T-helper 22 cell (primary cell): ENCODE measurements at places on chromosomes 11 and 22.
A peak's percentile ranks its signal among the peaks of the same experiment; 100 is the strongest.

GRCh38 chr11:61480261-61480993, 28.1 kb upstream of the LRRC10B start:
- DNase-seq: no peak

GRCh38 chr11:69978841-69979614, 99.1 kb upstream of the ANO1 start:
- no peak for DNase-seq

DNA sequence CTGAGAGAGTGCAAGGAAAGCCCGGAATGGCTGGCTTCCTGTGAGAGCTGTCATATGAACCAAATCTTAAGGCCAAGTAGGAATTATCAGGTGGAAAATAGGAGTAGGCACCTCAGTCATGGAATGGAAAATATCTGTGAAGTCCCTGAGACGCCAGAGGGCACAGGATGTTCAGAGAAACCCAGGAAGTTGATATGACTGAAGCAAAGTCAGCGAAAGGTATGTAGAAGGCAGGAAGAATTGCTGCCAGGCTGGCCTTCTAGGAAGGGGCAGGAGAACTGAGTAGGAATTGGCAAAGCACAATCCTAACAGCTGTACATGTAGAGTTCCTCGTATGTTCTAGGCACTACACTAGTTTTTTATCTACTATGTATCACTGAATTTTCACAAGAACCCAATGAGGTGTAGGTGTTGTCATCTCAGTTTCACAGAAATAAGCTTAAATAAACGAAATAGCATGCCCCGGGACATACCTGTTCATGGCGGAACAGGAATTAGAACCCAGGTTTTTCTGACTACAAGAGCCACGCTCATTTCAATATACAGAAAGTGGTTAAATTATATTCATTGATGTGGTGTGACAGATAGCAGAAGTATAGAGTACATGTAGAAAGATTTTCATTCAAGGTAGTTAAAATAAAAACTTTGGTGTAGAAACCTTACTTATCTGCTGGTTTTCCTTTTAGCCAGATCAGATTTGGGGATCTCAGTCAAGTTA, 17.0 kb downstream of the HMGXB4 start:
- DNase-seq: no peak

GRCh38 chr11:117177534-117178209, 871 bp upstream of the SIDT2 start:
- DNase-seq: no peak

DNA sequence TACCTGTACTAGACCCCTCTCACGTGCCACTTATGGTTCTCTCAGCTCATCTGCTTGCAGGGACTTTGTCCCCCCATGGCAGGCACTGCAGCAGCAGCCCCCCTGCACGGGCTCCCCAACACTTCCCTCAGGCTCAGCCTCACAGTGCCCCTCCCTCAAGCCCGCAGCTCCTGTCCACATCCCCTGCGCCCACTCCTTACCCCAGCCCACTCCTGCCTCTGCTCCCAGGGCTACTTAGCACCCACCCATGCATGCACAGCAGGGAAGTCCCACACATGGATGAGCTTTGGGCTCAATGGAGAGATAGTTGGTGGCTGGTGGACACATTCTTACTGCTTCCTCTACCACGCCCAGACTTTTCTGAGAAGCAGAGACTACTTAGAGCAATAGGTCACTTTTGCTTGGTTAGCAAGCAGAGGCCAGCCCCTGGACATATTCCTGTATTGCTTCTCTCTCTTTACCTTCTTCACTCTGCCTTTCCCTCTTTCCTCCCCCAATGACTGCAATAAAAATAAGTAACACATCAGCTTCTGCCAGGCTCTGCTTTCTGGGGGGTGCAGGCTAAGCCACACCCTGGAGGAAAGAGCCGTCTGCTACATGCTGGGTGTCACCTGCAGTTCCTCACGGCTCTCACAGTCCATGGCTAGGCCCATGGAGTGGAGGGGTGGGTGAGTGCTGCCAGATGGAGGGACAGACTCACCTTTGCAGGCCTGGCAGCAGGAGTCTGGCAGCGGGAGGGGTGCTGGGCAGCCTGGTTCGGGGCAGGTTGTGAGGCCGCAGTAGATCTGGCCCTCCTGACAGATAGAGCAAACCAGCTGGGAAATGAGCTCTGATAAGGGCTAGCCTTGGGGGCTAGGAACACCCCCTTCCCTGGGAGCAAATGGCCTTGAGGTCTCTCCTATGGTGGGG, 23.4 kb downstream of the CHRDL2 start:
- no peak for DNase-seq

DNA sequence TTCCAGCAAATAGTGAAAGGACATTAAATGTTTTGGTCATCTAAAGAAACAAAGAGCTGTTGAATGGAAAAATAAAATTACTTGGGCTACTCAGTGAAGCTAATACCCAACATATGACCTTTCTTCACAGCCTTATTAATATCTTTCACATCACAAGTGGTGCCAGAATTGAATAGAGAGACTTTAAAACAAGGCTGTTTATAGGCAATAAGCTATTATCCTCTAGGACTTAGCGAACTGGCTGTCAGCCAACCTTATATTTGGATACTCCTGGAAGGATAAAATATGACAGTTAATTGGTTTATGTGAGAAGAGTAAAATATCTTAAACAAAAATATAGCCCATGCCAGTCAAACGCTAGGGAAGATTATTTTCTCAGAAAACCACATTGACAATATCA, 225.5 kb upstream of the BLID start:
- DNase-seq: no peak

- no peak for DNase-seq
These were observed 643.4 kb downstream of the JRKL start for GRCh38 chr11:97033178-97033577.

DNA sequence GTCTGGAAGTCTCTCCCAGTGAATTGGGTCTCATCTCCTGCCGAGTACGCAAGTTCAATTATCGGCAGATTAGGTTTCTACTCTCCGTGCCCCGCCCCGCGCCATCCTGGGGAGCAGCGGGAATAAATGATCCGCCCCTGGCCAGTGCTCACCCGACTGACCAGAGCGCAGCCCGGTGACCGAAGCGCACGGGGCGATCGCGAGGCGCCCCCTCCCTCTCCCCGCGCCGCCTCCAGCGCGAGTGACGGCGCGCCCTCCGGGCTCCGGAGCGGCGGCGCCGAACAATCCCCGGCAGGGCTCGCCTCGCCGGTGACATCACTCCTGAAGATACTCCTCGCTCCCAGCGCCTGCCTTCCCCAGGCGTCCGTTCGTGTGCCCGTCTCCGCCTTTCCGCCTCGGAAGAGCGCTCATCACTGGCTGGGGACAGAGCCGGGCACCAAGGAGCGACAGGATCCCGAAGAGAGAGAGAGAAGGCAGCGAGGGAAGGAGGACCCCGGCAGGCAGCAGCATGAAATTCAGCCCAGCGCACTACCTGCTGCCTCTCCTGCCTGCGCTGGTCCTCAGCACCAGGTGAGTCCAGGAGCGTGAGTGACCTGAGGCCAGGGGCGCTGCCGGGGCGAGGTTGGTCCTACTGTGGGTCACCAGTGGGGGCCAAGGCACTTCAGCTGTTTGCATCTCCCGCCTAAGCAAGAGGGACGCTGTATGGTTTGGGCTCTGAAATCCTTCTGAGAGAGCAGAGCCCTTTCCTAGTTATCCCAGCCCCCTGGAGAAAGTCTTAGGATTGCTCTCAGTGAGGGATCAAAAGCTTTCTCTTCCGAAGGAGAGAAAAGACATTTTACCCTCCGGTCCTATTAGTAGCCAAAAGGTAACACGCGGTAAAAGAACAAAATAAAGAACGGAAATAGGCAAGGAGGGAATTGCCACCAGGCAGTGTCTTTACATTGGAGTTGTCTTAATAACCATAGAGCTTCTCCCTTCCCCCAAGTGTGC, at the start of gene LUZP2:
Gene LUZP2 (plus strand): TSS at position 318 of the 990 bp plus-strand sequence.
- no peak for DNase-seq

GRCh38 chr11:73404048-73404447, 27.8 kb downstream of the RELT start:
- no peak for DNase-seq

GRCh38 chr11:2975594-2975993, 16.5 kb downstream of the NAP1L4 start:
- peak; percentile 11 for DNase-seq

- peak; percentile 90 for DNase-seq
These were observed at the start of the genes GNB1L and RTL10 for GRCh38 chr22:19854778-19855503. GNB1L (minus strand) TSS chr22:19854874; CDS start chr22:19821355, 33,519 bp downstream. RTL10 (minus strand) TSS chr22:19854874; CDS start chr22:19852261, 2,613 bp downstream.

DNA sequence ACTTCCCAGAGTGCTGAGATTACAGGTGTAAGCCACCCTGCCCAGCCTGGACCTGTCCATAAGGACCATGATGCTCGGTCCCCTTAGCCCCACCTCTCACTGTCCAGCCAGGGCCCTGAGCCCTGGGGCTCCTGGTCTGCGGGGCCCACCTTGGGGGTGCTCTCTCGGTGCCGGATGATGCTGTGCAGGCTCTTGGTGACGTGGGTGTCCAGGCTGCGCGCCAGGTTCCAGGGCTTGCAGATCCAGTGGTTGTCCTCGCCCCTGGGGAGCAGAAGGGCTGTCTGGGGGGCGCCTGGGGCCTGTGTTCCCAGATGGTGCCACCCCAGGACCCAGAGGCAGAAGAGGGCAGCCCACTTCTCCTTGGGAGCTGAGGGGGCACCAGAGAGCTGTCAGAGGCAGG, 13.4 kb downstream of the TTLL12 start:
- DNase-seq: no peak

DNA sequence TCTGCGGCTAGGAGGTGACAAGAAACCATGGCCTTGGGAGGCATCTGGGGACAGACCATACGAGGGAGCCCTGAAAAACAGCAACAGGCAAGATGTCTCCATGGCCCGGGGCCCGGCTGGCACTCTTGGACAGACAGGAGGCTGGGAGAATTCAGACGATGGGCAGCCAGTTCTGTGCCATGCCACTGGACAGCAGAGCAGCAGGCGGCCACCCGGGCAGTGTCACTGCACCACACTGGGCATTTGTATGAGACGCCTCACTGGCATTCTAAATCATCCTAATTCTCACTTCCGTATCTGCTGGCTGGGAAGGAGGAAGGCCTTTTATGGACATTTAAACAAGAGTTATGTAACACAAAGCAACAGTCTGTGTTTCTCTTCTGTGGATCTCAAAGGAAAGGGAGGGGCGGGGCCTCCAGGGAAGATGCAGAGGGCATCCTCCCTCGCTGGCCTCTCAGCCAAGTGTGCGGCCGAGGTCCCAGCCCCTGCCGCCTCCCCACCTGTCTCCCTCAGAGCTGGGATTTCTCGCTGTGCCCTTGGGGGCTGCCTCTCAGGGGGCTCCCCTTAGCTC, 350.3 kb downstream of the SHANK2 start:
- no peak for DNase-seq

GRCh38 chr11:4041731-4042391, 52.7 kb upstream of the RRM1 start:
- DNase-seq: no peak

GRCh38 chr11:58526721-58527120, 18.8 kb upstream of the OR5B21 start:
- no peak for DNase-seq

DNA sequence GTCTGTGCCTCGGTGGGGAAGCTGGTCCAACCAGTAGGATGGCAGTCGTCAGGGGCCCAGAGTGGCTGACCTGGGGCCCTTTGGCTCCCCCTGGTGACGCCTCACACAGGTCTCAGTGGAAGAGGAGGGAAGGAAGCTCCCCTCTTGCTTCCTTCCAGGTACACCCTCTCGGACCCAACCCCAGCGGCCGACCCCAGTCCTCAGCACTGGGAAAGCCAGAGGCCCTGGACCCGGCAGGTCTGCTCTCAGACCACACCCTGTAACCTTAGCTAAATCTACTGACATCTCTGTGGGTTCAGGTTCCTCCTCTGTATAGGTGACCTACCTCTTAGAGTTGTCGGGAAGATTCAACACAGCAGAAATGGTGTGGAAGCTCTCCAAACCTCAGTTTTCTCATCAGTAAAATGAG, 3.4 kb upstream of the SCUBE1 start:
- peak; percentile 21 for DNase-seq

DNA sequence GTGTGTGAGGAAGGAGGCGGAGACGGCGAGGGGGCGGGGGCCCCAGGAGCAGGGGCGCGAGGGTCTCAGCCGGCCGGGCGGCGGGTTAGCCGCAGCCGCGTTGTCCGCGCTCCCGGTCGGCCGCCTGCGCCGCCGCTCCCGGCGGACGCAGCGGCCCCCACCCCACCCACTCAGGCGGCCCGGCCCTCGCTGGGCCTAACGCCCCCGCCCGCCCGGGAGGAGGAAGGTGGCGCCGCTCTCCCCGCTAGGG, at the start of gene FCHSD2:
Gene FCHSD2 (minus strand): TSS at position 191 of the 250 bp plus-strand sequence. CDS start 441 bp downstream, outside the sequence.
- DNase-seq: no peak

DNA sequence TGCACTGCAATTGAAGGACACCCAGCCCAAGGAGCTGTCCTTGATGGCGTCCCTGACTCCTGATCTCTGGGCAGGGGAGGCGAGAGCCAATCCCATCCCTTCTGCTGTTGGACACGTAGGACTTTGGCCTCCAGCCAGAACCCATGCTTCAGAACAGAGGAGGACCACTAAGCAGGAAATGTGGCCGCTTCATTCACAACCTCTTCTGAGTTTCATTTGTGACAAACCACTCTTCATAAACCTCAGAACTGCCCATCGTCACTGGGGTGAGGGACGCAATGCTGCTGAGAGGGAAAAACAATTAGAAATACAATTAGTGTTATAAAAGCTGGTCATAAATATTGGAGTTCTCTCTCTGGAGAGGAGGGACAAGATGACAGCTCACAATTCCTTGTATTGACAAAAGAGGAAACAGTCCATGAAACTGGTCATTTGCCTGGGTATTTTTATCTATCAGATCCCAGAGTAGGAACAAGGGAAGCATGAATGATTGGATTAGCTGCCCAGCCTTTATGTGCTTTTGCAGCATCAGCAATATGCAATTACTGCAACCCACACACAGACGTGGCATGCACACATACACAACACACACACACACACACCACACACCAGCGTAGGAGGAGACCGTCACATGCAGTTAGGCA, 216.5 kb upstream of the CADM1 start:
- no peak for DNase-seq

- DNase-seq: no peak
These were observed 46.8 kb downstream of the ARHGAP32 start for GRCh38 chr11:129145276-129145675.

GRCh38 chr11:120768949-120769348, 255.0 kb upstream of the TBCEL start:
- DNase-seq: no peak

- DNase-seq: no peak
These were observed 22.1 kb downstream of the ATP6V1E1 start for GRCh38 chr22:17606496-17606895.

GRCh38 chr11:65432686-65433582, 10.3 kb downstream of the NEAT1 start:
- DNase-seq: no peak

DNA sequence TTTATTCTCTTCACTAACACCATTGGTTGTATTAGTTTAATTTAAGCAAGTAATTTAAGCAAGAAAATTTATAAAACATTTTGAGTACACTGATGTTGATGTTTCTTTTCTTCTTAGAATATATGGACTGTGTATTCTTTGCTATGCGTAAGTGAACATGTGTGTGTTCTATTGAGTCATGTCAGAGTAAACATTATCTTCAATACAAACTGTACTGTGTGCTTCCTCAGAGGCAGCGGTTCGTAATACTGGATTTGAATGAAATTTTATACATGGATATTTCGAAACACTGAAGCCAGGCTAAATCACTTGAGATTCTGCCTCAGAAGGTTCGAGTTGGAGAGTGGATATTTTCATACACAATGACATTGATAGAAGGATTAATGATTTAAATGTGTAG, 452.6 kb downstream of the LUZP2 start:
- no peak for DNase-seq

GRCh38 chr11:83284501-83285150, 1.5 kb downstream of the CCDC90B start:
- no peak for DNase-seq

GRCh38 chr22:49260681-49261580, 566.7 kb downstream of the BRD1 start:
- DNase-seq: no peak
